ENCODE measurements at places on chromosomes 4 and X. TPM values are rescaled to one million over a fixed set of nuclear protein-coding genes. Genes with fewer than 3 reads are reported as not detected.

The BEX5 gene
- 0.99 TPM for total RNA-seq

The AMBN gene
- total RNA-seq = not detected

The MORC4 gene
- 2.6 TPM for total RNA-seq

The INTS12 gene
- 20.6 TPM for total RNA-seq

The AADAT gene
- total RNA-seq = 2.2 TPM

GRCh38 chrX:119218198-119218597 is 17.9 kb upstream of the PGRMC1 start:
- no peak for DNase-seq

GRCh38 chrX:46381630-46382029 is 163.6 kb downstream of the ZNF674 start:
- DNase-seq = no peak

DNA sequence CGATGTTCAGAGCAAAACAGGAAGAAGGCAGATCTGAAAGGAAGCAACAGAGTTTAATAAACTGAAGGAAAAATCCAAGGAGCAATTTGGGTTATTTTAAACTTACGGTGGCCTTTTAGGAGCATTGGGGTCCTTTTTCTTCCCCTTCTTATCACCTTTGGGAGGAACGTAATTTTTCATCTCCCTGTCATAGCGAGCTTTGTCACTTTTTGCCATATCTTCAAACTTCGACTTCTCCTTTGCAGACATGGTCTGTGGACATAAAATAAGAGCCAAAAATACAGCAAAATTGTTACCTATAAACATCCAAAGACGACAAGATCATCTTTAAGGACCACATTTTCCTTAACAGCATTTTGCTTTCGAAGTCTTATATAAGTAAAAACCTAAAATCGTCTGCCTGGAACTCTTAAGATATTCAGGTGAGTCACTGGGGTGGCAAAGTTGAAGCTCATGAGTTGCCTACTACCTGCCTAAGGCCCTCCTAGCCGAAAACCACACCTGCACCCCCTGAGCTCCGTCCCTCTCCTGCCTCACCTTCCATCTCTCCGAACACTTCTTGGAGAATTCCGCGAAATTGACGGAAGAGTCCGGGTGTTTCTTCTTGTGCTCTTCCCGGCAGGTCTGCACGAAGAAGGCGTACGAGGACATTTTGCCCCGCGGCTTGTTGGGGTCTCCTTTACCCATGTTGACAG is 1.0 kb downstream of the HMGB2 start:
- DNase-seq = no peak

The MAOA gene
- total RNA-seq = 113 TPM

DNA sequence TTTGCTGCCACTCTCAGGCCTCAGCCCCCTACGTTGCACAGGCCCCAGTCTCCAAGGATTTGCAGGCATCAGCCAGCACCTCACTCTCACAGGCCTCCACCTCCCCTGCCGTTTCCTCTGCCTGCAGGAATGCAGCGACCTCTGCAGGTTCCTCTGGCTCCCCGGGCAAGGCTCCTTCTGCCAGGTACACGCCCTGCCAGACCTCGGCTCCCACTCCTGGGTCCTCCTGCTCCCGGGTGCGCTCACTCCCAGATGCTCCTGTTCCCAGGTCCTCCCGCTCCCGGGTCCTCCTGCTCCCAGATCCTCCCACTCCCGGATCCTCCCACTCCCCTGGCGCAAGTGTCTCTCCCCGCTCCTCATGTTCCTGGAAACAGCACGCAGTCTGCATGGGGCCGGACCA is 144.4 kb upstream of the RADX start:
- no peak for DNase-seq

DNA sequence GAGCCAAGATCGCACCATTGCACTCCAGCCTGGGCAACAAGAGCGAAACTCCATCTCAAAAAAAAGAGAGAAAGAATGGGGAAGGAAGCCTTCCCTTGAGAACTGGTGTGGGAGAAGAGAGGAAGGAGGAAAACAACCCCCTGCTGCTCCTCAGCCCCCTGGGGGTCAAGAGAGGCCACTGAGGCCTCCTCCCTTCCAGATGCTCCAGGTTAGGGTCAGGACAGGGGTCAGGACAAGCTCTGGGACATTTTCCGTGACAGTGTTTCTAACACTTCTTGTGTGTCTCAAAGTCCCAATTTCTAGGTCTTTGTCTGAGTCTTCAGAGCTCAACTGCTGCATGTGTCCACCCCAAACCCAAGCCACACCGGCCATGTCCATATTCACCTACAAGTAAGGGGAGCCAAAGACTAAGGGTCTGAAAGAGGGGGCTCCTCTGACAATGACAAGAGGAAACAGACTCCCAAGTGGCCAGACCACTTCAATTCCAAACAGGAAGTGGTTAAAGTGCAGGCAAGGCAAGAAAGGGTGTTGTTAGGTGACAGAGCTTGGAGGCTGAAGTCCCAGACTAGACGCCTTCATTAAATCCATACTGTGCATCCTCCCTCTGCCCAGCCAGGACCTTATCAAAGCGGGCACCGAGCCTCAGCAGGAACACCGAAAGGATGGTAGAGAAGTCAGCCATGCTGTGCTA is 8.3 kb downstream of the L1CAM start:
- DNase-seq = no peak

- no peak for DNase-seq
These were observed 336.7 kb upstream of the GNPDA2 start for GRCh38 chr4:45062935-45063545.

DNA sequence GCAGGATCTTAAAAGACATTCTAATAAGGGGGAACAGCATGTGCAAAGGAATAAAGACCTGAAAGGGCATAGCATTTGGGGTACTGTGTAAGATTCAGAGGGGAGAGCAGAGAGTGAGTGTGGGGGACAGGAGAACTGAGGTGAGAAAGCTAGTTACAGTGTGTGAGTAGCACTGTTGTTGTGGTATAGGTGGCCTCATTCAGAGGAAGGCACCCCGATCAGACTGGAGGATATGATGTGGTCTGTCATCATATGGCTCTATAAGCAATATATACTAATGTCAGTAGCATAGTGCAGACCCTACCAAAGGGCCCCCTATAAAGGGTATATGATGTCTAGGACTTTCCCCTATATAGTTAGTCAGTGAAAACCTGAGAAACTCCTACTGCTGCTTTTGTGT is 175.8 kb downstream of the FMR1NB start:
- DNase-seq = no peak

- no peak for DNase-seq
These were observed 72.3 kb downstream of the TMEM47 start for GRCh38 chrX:34584781-34585180.

The ETFDH gene
- 283 TPM for total RNA-seq

The OTC gene
- total RNA-seq = 0.58 TPM

The HTN1 gene
- not detected for total RNA-seq

DNA sequence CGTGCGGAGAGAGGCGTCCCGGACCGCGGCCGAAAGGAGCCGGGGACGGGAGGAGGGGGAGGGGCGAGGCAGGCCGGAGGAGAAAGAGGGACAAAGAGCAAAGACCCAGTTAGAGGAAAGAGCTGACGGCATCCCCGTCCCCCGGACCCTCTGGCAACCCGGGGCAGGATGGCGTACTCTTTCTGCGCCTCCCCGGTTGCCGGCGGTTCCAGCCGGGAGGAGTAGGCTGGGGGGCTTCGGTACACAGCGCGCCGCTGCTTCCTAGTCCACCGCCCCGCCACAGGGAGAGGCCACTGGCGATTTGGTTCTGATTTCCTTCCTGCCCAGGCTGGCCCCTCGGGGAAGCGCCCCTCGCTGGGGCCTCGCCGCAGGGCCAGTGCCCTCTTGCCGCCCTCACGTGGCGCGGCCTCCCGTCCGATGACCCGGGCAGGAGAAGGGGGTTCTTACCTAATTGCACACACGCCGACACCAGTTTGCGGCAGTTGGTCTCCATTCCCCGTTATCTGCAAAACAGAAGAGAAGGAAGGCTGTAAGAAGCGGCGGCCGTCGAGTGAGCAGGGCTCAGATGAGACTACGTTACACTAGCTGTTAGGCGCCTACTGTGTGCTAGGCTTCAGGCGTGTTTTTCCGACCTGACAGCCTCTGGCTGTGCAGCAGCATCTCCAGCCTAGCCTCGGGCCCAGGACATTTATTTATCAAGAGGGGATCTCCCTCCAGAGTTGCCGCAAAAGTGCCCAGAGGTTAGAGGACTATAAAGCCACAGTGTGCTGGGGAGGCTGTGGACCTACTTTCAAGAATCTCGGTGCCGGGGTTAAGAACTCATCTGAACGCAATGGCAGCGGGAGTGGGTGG is 9.9 kb upstream of the PITX2 start:
- DNase-seq = no peak

GRCh38 chr4:84089652-84090437 is 409.2 kb downstream of the NKX6-1 start:
- no peak for DNase-seq

- no peak for DNase-seq
These were observed 197.0 kb downstream of the CAMK2D start for GRCh38 chr4:113564493-113564892.

The CENPI gene
- total RNA-seq = 0.27 TPM

- DNase-seq = no peak
These were observed 582.0 kb upstream of the EPHA5 start for GRCh38 chr4:66252291-66252690.

The NAA11 gene
- total RNA-seq = not detected

The ADH4 gene
- total RNA-seq = not detected

DNA sequence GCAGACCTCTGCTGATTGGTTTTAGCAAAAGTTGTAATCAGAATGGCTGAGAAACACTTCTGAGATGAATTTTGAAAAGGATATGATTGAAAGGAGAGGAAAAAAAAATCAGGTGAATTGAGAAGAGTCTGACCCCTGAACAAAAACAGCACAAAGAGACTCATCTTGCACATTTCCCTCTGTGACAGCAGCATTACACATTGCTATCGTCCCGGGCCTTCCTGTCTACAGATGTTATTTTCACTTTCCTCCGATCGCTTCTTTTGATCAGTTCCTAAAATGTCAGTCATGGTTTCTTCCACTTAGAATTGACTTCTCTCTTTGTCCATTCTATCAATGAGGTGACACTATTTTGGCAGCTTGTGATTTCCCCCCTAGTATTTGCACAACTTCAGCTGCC is 262.6 kb downstream of the GPC3 start:
- DNase-seq = no peak

The MYL5 gene
- total RNA-seq = 4.5 TPM

The KLB gene
- total RNA-seq = not detected

The KLF8 gene
- total RNA-seq = 3.3 TPM

GRCh38 chr4:185793716-185794115 is 18.3 kb downstream of the SORBS2 start:
- no peak for DNase-seq

The OPN1MW gene
- not detected for total RNA-seq

GRCh38 chr4:38665551-38666411 is 1.8 kb downstream of the KLF3 start:
- DNase-seq = no peak

DNA sequence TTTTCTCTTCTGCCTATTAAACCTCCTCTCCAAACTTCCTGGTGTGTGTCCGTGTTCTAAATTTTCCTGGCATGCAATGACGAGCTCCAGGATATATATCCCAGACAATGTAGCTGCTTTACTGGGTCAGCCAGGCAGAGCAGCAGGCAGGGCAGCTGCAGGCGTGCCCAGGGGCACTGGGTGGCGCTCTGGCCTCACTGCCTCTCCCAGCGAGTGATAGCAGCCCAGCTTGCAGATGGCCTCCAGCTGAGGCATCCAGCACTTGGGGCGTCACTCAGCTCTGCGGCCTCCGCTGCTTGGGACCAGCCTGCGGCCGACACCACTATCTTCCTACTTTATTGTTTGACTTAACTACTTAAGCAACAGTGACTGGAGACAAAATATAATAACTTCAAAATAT is 23.0 kb upstream of the UBA6 start:
- DNase-seq = no peak

DNA sequence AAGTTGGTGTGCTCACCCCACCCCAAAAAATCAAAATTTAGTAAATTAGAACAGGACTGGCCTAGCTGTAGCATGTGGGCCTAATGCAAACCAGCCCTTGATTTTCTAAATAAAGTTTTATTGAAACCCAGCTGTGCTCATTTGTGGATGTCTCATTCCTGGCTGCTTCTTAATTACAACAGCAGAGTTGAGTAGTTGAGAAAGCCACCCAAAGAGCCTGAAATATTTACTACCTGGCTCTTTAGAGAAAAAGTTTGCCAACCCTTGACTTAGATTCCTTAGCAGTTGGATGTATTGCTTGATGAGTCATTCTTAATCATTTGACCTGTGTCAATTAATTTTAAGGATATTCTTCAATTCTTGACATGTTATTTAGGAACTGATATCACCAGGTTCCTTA is 168.3 kb upstream of the PUDP start:
- no peak for DNase-seq

DNA sequence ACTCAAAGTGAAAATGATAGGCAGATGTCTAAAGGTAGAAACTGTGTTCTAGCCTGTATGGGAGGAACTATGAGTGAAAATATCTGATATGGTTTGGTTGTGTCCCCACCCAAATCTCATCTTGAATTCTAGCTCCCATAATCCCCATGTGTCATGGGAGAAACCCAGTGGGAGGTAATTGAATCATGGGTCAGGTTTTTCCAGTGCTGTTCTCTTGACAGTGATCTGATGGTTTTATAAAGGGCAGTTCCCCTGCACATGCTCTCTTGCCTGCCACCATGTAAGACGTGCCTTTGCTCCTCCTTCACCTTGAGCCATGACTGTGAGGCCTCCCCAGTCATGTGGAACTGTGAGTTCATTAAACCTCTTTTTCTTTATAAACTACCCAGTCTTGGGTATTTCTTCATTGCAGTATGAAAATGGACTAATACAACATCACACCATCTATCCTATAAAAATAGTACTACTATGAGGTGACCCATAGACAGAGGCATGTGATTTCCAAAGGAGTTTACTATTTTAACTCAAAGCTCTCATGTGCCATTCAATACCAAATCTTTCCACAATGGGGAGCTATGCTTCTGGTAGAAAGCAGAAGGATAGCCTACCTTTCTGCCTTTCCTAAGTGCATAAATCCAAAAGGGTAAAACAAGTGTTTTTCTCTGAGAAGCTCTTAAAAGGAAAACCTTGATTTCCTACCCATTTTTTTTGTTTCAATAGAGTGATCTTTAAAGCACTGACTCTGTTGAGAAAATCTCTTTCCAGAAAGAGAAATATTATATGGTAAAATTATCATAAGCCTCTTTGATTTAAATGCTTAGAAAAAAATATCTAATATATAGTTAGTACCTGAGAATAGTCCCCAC is 38.8 kb downstream of the SEC31A start:
- no peak for DNase-seq

DNA sequence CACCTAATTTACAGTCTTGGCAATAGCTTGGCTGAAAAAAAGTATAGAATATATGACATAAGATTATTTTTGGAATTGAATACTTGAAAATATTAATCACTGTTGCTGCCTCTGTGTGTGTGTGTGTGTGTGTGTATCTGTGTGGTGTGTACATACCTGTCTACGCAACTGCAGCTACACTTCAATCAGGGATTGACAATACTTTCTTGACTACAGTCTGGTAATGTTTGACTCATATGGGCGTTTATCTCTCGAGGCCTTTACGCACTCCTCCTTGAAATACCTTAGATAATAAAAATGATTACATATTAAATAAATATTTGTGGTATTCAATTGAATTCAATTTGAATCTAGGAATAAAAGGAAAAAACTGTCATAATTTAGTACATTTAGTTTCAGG is 565.2 kb downstream of the PCDH18 start:
- DNase-seq = no peak

The ADAM29 gene
- total RNA-seq = not detected

The SSX2 gene
- not detected for total RNA-seq

Measured in left ventricle myocardium inferior (tissue), 1 donor.